ENCODE measurements at places on chromosomes 13 and 19. TPM values are rescaled to one million over a fixed set of nuclear protein-coding genes. Genes with fewer than 3 reads are reported as not detected.
A peak's percentile ranks its signal among the peaks of the same experiment; 100 is the strongest.

- peak overlapping the region; percentile 100 for H3K27ac ChIP-seq
- peaks cover 57% of the 10 kb centered on the region for H3K4me1 ChIP-seq
- H3K27me3 ChIP-seq: no peaks in the 10 kb centered on the region
- no peaks in the 10 kb centered on the region for H3K36me3 ChIP-seq
- H3K4me3 ChIP-seq: no peak overlapping the region
Measured at GRCh38 chr13:100392709-100393630, 195.6 kb downstream of the GGACT start.

CKM gene
- total RNA-seq: not detected

DNA sequence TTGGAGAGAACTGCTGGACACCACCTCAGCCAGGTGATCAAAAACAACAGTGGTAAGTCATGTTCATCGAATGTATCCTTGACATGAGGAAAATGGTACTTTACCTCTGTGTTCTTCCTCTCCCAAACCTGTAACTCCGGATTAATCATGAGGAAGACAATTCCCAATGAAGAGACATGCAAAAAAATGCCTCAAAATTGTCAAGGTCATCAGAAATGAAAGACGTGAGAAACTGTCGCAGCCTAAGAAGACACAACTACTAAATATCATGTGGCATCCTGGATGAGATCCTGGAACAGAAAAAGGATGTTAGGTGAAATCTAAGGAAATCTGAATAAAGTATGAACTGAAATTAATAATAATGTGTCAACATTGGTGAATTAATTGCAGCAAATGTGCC is 178.4 kb downstream of the LACC1 start:
- H3K27me3 ChIP-seq: no peaks in the 10 kb centered on the region
- no peak overlapping the region for H3K4me3 ChIP-seq
- no peaks in the 10 kb centered on the region for H3K36me3 ChIP-seq
- DNase-seq: no peak
- no peak overlapping the region for H3K27ac ChIP-seq

- H3K36me3 ChIP-seq: no peaks in the 10 kb centered on the region
- peaks cover 13% of the 10 kb centered on the region for H3K4me1 ChIP-seq
- H3K27ac ChIP-seq: no peak overlapping the region
- H3K4me3 ChIP-seq: no peak overlapping the region
- H3K27me3 ChIP-seq: peaks cover 3% of the 10 kb centered on the region
Measured at GRCh38 chr19:39199025-39199424, 2.3 kb downstream of the NCCRP1 start.

GRCh38 chr13:77544355-77544754 is 8.8 kb downstream of the SCEL start:
- no peaks in the 10 kb centered on the region for H3K36me3 ChIP-seq
- H3K27ac ChIP-seq: no peak overlapping the region
- no peak overlapping the region for H3K4me3 ChIP-seq

GRCh38 chr19:17743874-17744580 is 7.2 kb upstream of the FCHO1 start:
- H3K36me3 ChIP-seq: no peaks in the 10 kb centered on the region
- H3K27ac ChIP-seq: no peak overlapping the region
- no peaks in the 10 kb centered on the region for H3K27me3 ChIP-seq
- no peak for DNase-seq

DNA sequence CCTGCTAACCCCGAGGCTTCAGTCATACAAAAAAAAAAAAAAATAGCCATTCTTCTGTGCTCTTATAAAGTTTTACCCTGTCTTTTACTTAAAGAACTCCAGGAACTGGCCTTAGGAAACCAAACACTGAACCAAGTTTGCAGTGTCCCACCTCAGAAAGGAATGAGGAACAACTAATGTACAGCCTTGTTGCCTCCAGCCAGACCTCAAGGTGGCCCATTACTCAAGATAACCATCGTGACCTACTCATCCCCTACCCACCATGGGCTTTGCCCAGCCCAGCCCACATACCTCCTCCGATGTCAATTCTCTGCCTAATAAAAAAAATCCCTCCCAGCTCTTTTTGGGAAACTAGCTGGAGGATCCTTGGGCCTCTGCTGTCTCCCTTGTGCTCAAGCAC is 133.2 kb downstream of the STARD13 start:
- no peak overlapping the region for H3K4me3 ChIP-seq
- H3K36me3 ChIP-seq: no peaks in the 10 kb centered on the region
- H3K27ac ChIP-seq: no peak overlapping the region
- DNase-seq: no peak

MEIS3 gene
- total RNA-seq: 11.3 TPM

GRCh38 chr19:10748195-10748926 is 30.5 kb downstream of the DNM2 start:
- DNase-seq: no peak
- H3K27ac ChIP-seq: peak overlapping the region; percentile 74
- no peaks in the 10 kb centered on the region for H3K27me3 ChIP-seq
- no peak overlapping the region for H3K4me3 ChIP-seq
- no peaks in the 10 kb centered on the region for H3K36me3 ChIP-seq
- H3K4me1 ChIP-seq: peaks cover 52% of the 10 kb centered on the region

DNA sequence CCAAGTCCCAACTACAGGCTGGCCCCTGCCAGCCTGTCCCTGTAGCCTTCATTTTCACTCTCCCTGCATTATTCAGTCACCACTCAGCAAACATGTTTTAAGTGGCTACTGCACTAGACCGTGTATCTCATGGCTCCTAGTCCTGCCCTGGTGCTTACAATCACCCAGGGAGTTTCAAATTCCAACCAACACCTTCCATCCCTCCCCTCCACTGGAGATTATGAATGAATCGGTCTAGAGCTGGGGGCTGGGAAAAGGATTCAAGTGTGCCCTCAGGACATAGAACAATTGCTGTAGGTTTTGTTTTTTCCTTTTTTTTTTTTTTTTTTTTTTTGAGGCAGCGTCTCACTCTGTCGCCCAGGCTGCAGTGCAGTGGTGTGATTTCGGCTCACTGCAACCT is 15.0 kb upstream of the TNFAIP8L1 start:
- no peaks in the 10 kb centered on the region for H3K36me3 ChIP-seq
- DNase-seq: no peak
- H3K4me3 ChIP-seq: no peak overlapping the region
- no peak overlapping the region for H3K27ac ChIP-seq

RFPL4A gene
- total RNA-seq: not detected

FBXO27 gene
- total RNA-seq: 443 TPM

TINCR gene
- total RNA-seq: 2.3 TPM

- H3K36me3 ChIP-seq: no peaks in the 10 kb centered on the region
- DNase-seq: no peak
- no peaks in the 10 kb centered on the region for H3K27me3 ChIP-seq
- H3K4me1 ChIP-seq: no peaks in the 10 kb centered on the region
- H3K27ac ChIP-seq: no peak overlapping the region
Measured at GRCh38 chr19:1492474-1493006, 1.6 kb downstream of the REEP6 start.

DNA sequence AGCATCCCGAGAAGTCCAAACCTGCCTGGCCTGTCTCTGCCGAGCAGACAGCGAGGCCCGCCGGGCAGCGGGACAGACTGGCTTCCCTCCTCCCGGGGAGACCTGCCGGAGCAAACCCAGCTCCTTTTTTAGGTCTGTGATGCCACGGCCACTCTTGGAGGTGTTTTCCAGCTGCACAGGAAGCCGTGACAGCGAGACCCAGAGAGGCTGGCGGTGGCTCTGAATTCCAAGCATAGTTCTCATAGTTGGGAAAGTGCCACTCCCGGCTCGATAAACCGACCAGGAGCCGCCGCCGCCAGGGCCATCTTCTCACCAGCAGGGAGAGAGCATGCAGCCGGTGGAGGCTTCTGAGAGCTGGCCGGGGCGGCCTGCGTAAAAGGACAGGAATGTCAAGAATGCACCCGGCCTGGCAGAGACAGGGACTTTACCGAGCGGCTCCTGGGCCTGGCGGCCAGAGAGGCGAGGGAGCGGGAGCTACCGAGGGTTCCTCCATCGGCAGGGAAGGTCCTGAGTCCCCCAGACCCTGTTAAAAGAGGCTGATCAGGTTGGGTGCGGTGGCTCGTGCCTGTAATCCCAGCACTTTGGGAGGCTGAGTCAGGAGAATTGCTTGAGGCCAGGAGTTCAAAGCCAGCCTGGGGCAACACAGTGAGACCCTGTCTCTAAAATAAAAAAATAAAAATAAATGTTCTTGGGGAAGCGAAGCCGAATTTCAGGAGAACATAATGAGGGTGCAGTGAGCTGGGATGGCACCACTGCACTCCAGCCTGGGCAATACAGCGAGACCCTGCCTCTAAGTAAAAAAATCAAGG is 64.9 kb downstream of the GADD45B start:
- no peak for DNase-seq
- peak overlapping the region; percentile 100 for H3K27ac ChIP-seq
- peaks cover 57% of the 10 kb centered on the region for H3K4me1 ChIP-seq

Data from Panc1 (cell line).